ENCODE measurements at places on chromosomes 12 and 14.

DNA sequence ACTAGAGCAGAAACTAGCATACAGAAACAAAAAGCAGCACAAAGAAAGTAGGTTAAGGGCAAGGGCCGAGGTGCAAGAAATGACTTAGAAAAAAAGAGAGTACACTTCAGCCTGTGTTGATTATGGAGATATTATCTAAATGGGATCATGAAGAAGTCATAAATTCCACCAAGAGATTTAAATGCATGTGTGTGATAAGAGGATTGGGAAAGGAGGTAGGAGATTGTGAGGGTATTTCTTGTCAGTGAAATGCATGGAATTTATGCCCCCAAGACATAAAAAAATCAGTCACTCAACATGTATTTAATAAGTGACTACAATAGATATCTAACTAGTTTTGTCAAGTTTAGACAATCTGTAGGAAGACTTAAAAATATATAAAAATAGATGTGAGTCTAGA is 976.2 kb upstream of the LRFN5 start:
- DNase-seq = no peak

DNA sequence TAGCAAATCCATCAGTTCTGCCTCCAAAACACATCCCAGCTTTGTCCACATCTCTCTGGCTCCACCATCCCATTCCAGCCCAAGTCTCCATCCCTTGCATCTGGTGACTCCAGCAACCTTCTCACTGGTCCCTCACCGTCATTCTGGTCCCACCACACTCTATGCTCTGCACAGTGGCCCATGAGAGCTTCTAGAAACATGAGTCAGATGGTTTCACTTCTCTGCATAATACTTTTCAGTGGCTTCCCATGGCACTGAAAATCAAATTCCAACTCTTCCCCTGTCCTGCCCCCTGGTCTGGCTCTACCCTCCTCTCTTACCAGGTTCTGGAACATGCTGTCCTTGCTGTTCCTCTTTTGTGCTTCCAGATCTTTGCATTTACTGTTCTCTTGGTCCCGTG is 17.2 kb upstream of the C12orf76 start:
- DNase-seq = no peak

- DNase-seq = no peak
Measured at GRCh38 chr12:6065863-6066199, 58.6 kb downstream of the VWF start.

DNA sequence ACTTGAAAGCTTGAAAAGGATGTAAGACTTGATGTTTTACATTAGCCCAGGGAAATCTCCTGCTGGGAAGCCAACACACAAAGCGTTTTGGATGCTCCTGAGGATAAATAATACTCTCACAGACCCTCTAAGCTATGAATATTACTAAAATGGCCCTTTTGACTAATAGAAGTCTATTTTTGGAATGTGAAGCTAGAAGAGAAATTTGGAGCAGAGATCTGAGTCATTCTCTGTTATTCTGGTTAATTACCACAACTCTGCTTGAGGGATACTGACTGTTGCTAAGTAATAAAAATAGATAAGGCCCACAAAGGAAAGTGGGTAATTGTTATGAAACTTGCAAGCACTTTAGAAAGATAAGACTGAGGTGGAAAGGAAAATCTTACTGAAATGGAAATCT is 346.2 kb upstream of the STXBP6 start:
- no peak for DNase-seq

DNA sequence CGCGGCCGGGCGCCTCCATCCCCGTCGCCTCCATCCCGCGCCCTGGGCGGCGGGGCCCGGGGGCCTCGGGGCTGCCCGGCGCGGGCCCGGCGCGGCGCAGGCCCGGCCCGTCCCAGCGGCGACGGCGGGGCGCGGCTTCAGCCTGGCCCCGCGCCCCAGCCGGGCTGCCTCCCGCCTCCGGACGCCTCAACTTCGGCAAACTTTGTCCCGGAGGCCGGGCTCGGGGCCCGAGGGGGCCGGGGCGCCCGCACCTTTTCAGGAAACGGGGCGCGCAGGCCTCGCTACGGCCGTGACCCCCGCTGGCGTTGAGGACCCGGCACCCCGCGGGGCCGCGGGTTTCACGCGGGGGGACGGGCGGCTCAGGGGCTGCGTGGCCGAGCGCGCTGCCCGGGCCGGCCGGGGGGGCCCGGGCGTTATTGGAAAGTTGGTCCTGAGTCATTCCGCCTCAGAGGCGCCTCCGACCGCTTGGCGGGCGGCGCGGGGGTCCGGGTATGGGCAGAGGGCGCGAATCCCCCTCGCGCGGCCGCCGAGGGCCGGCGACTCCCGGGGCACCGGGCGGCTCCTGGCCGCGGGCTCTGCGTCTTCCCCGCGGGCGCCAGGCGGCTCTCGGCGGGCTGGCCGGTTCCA is 575 bp downstream of the TRAF3 start:
- DNase-seq = no peak

DNA sequence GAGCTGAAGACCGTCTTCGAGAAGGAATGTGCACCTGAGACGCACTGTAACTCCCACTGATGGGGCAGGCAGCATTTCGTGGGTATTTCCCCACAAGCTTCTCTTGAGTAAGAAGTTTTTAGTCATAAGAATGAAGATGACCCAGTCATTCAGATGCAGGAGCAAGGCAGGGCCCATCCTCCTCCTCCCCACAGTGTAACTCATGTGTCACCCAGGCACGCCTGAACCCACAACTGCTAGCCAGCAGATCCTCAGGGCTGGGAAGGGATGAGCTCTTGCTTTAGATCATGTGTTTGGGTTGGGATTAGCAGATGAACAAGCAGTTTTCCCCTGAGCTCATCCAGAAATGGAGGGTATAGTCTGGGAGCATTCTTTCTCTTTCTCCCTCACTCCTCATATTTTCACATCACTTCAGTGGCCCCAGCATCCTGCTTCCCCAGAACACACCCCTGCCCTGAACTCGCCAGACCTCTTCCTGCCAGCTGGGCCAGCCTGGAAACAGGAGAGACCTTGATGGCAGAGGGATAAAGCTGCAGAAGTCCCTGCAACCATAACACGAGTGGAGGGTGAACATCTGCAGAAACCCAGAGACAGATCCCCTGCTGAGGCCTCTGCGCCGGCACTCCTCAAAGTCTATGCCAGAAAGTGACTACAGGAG is 73.3 kb downstream of the B4GALNT3 start:
- peak; percentile 82 for DNase-seq

- no peak for DNase-seq
Measured at GRCh38 chr12:66352197-66352596, 49.9 kb downstream of the HELB start.

DNA sequence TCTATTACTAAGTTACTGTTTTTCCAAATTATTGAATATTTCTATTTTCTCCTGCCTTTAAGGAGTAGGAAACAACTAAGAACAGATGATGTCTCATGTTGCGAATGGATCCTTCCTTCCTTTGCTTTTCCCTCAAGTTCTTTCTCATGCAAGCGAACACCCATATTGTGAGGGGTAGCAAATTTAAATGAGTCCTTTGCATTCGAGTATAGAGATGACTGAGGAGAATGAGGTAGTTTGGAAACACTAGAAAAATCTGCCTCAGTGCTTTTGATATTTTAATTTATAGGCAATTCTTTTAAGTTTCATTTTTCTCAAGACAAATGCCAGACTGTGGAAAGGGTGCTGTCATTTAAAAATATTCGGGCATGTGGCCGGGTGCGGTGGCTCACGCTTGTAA is 56.1 kb downstream of the TRAF3 start:
- no peak for DNase-seq

- DNase-seq = no peak
Measured at GRCh38 chr14:105085766-105086165, 20.5 kb upstream of the GPR132 start.

DNA sequence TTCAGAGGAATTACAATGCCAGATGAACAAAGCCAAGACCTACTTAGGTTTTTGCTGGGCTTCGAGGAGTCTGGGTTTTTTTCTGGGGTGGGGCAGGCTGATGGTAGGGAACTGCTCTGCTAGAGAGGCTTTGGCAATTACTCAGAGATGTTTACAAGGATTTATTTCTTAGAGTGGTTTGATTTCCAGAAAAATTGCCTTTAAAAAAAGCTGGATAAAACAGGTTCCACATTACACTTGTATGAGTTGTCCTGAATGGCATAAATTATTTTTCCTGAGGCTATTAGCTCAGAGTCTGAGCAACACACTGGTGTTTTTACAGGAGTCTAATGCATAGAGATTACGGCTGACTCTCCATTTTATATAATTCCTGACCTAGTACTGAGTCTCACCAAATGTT is 118.5 kb upstream of the FRMD6 start:
- DNase-seq = peak; percentile 79

DNA sequence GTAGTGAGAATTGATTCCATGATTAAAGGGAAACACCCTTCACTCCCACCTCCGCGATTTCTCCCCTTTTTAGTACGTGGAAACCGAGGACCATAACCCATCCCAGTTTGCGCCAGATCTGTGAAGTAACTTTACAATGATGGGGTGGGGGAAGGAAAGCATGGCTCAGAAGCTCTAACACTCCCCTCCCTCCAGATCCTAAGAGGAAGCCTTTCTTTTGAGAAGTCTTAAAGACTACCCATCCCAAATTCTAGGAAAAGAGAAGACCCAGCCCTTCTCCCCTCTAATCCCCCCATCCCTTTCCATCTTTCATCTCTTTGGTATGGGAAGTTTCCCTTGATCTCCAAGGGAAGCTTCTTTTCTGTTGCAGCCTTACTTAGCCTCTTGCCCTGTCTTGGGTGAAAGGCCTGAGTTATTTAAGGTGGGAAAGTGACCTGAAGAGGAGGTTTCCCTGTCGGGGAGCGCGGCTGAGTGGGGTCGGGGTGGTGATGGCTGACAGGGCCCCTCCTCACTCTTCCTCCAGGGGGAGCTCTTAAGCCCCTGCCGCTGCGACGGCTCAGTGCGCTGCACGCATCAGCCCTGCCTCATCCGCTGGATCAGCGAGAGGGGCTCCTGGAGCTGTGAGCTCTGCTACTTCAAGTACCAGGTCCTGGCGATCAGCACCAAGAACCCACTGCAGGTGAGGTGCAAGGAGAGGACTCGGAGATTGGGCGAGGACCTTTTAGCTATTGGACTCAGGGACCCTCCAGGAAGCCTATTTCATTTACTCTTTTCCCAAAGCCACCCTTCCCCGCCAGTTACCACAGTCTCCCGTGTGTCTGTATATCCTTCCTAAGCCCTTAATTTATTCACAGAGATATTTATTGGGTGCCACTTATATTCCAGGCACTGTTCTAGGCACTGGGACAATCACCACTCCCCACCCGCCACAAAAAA is 1.8 kb downstream of the MARCHF9 start:
- no peak for DNase-seq

- DNase-seq = no peak
Measured at GRCh38 chr12:96462571-96463280, 26.7 kb upstream of the CFAP54 start.

- DNase-seq = no peak
Measured at GRCh38 chr14:64612971-64613666, 63.4 kb downstream of the PPP1R36 start.

DNA sequence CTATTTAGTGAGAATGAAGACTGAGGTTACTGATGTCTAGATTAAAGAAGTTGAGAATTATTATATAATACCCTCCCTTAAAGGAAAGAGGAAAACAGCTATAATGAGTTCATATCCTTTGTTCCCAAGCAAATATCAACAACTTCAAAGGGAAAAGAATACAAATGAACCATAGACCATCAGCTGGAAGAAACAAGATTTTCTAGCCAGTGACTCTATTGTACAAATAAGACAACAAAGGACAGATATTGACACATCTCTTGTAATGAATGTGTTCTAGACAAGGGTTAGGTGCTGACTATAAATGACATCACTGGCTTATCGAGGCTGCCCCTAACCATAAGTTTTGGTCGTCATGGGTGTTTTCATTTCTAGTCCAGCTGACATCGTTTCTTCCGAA is 48.2 kb downstream of the SLC38A4 start:
- DNase-seq = no peak

- no peak for DNase-seq
Measured at GRCh38 chr14:100317912-100318808, 5.0 kb upstream of the SLC25A47 start.

GRCh38 chr14:92726135-92726932 is 22.1 kb downstream of the LGMN start:
- no peak for DNase-seq

DNA sequence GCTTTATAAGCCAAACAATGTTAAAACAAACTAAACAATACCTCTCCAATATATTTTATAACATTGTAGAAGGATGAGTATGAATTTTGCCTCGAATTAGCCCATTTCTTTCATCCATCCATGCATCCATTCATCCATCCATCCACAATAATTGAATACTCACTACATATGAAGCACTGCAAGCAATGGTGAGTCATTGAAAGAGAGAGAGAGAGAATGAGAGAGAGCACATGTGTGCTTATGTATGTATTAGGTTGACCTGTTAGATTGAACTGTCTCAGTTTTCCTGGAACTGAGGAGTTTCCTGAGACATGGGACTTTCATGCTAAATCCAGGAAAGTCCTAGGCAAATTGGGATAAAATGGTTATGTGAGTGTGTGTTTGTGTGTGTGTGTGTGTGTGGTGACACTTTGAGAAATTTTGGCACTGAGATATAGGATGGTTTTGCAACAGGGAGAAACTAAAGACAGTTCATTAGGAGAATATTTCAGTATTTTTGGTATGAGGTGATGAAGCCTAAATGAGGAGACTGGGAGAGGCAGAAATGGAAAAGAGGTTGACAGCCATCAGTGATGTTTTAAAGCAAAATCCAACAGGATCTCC is 98.4 kb downstream of the C12orf75 start:
- no peak for DNase-seq

DNA sequence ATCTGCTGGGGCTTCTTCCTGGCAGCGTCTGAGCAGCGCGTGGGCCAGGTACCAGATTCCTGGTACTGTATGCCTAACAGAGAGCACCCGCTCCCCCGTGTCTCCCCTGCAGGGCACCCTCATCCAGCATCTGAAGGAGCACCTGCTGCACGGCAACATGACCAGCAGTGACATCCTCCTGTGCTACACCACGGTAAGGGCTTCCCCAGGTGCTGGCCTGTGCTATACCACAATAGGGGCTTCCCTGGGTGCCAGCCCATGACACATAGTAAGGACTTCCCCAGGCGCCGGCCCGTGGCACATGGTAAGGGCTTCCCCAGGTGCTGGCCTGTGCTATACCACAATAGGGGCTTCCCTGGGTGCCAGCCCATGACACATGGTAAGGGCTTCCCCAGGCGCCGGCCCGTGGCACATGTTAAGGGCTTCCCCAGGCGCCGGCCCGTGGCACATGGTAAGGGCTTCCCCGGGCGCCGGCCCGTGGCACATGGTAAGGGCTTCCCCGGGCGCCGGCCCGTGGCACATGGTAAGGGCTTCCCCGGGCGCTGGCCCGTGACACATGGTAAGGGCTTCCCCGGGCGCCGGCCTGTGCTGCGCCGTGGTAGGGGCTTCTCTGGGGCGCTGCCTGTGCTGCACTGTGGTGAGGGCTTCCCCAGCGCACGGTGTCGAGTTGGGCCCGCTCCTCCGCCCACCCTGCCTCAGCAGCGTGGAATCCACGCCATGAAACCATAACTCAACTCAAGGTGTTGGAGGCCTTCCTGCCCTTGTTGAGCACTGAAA is 49.3 kb downstream of the AACS start:
- DNase-seq = no peak

DNA sequence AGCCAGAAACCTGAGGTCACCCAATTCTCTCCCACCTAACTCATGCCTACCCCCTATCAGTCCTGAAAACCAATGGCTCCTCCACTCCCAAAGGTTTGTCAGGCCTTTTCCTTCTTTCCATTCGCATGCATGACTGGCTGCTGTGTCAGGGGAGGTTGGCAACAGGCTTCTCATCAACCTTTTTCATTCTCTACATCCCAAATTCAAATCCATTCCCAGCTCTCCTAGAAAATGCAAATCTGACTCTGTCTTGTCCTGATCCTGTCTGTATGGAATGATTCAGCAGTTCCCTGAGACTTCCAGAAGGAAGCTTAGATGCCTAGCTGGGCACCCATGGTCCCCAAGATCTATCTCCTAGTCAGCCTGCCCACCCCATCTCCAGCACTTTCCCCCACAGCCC is 5.0 kb upstream of the CTDSP2 start:
- DNase-seq = no peak
